ENCODE measurements at places on chromosomes 1 and 21.

GRCh38 chr1:215001419-215002021, 81.0 kb upstream of the KCNK2 start:
- no peak for DNase-seq

DNA sequence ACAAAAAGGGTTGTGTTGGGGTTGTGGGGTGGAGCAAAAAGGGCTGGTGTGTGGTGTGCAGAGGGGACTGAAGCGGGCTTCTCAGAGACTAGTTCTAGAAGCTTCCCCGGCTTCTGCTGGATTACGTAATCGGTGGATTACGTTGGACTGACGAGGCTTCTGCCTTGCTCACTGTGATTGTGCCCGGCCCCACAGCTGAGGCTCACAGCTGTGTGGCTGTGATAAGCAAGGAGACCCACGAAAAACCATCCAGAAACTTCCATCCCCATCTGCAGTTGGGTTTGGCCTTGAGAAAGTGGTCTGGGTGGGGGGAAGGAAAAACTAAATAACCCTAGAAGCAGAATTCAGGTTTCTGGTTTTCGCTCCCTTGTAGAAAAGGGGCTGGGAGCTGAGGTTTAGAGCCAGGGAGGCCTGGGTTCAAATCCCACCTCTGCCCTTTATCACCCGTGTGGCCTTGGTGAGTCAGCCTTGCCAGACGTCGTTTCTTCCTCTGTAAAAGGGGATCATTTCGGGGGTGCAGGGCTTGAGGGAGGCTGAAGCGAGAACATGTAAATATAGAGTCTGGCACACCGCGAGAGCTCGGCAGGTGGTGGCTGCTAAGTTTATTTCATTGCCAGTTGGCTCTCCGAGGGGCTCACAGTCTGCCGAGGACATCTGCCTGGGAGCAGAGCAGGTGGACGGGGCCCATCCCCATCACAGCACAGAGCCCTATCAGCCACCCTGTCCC, 30.4 kb upstream of the DISP3 start:
- DNase-seq, result no peak

DNA sequence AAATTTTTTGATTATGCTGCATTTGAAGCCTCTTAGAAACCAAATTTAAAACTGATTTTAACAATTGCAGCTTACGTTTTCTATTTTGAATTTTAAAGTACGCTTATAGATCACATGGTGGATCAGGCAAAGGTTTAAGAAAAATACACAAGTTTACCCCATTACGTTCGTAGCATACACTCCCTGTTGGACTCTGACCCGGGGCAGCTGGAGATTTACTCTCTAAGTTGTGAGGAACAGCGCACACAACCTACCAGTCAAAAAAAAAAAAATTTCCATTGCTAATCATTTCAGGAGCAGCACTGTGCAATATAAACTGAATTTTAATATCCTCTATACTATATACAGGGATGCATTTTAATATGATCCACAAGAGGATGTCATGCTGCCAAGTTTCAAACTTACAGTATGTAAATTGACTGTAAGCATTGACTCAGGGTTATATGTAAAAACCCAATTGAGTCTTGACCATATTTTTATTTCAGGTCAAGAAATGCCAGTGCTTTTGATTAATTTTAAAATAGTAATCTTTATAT, 20.4 kb downstream of the CSDE1 start:
- DNase-seq, result no peak

DNA sequence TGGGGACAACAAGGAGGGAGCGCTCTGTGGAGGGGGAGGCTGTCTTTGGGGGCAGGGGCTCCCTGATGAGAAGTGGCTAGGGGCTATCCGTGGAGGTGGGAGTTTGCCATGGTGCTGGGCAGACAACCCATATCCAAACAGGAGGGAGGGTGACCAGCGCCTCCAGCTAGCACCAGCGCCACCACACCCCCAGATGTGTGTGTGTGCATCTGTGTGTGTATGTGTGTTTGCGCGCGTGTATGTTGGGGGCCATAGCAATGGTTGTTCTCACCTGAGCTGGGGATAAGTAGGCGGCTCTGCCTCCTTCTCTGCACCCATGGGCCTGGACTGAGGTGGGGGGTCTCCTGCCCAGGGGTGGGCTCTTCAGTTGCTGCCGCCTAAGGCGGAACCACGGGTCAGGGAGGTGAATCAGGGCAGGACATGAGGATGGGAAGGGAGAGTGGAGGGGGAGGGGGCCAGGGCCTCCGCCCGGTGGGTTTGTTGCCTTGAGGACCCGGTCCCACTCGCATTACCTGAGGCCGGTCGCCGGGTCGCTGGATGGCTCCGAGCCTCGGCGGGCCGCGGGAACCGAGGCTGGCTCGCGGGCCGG, 345 bp downstream of the HPCAL4 start:
- no peak for DNase-seq

DNA sequence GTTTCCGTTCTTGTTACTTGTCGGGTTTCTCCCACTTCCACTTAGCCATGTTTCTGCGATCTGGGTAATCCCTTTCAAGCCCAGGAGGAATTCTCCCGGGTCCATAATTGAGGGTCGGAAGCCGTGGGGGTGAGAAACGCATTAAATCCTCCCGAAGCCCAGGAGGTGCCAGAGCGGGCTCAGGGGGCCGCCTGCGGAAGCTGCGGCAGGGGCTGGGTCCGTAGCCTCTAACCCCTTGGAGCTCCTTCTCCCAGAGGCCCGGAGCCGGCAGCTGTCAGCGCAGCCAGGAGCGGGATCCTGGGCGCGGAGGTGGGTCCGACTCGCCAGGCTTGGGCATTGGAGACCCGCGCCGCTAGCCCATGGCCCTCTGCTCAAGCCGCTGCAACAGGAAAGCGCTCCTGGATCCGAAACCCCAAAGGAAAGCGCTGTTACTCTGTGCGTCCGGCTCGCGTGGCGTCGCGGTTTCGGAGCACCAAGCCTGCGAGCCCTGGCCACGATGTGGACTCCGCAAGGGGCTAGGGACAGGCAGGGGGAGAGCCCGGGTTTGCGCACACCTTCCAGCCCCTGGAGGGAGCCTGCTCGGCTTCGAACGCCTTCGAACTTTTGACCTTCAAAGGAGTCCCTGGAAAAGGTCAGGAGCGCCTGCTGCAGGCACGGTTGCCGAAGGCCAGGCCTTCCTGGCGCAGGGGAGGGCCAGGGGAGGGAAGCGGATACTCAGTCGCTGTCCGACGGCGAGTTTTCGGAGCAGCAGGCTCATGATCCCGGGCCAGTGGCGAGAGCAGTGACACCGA, 1.7 kb upstream of the SIM2 start:
- DNase-seq, result no peak

- no peak for DNase-seq
Measured at GRCh38 chr1:160159846-160160245, 8.4 kb downstream of the ATP1A4 start.

DNA sequence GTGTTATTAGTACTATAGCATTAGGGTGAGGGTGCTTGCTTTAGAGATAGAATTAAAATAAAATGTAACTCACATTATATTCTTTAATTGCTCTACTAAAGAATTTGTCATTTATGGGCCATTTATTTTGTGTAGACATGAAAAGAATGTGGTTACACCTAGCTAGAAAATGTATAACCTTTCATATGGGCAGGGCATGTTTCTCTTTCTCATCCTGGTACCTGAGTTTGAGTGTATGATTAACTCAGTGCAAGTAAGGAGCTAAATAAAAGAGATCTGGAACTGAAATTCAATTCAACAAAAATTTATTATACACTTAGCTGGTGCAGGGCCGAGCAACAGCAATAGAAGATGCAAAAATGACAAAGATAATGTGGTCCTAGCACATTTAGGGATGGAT, 47.4 kb downstream of the MAP3K7CL start:
- no peak for DNase-seq

- DNase-seq, result no peak
Measured at GRCh38 chr1:112793631-112794565, 78.8 kb upstream of the PPM1J start.
